LNCaP clone FGC (cell line): ENCODE measurements at places on chromosomes 2 and 18.

DNA sequence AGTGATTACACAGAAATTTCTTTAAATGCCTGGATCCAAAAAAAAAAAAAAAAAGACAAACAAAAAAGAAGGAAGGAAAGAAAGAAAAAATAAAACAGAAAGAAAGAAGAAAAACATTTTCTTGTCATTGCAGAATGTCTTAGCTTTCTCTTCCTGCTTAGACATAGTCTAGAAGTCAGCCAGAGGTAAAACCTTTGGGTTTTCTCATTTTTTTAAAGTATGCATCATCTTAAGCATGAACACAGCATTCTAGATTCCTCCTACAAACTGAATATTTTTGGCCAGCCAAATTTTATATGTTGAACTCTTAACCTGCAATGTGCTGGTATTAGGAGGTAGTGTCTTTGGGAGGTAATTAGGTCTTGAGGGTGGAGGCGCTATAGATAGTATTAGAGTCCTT is 243.9 kb downstream of the TRIB2 start:
- no peak for DNase-seq

DNA sequence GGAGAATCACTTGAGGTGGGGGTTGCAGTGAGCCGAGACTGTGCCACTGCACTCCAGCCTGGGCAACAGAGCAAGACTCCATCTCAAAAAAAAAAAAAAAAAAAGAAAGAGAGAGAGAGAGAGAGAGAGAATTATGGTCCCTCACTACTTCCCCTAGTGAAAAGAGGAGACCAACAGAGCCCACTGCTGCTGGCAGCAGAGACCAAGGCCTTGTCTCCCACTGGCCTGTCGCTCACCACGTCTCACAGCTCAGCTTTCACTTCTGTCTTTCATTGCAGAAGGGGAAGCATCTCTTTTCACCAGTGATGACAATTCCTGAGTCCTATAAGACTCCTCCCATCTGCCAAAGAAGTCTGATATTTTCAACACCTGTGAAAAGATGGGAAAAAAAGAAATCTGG is 81.3 kb downstream of the CLHC1 start:
- no peak for DNase-seq

DNA sequence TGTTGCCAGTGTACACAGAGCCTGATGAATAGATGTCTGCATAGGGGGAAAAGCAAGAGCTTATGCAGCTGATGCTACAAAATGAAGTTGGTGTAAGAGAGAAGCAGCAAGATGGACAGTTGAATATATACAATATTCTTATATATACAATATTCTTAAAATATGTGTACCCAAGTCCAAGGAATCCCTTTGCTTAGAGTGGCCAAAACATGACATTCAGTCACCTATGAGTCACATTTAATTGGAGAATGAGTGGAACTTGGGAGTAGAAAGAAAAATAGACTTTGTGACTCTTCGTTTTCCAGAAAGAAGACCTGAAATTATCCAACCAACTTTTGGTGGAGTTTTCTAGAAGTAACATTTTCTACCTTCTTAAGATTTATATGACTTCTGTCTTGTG is 81.8 kb downstream of the SCN9A start:
- DNase-seq, result no peak

- peak; percentile 25 for DNase-seq
Measured at GRCh38 chr2:186891185-186891621, 42.2 kb upstream of the ZSWIM2 start.

DNA sequence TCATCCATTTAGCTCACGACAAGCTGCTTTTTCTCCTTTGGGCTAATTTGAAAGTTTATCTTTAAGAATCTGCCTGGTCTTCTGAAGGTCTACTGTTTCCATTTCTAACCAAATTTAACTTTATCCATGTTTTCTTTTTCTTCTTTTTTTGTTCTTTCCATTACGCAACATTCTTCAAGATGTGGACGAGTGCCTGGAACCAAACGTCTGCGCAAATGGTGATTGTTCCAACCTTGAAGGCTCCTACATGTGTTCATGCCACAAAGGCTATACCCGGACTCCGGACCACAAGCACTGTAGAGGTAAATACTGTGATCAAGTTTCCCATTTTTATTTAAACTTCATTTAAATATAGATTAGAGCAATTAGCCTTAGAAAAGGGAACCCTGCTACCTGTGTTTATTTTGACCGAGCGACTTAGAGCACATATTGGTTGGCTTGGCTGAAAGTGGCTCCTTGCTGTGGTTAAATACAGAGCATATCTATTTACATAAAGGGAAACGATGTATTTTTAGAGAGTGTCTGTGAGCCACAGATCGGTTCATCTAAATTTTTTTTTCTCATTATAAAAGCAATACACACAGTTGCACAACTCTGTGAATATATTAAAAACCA is 183.4 kb upstream of the RASGRP3 start:
- DNase-seq, result no peak

GRCh38 chr2:8177566-8177965 is 504.3 kb upstream of the ID2 start:
- DNase-seq, result no peak

GRCh38 chr2:156739301-156739700 is 303.1 kb downstream of the GPD2 start:
- DNase-seq, result no peak

DNA sequence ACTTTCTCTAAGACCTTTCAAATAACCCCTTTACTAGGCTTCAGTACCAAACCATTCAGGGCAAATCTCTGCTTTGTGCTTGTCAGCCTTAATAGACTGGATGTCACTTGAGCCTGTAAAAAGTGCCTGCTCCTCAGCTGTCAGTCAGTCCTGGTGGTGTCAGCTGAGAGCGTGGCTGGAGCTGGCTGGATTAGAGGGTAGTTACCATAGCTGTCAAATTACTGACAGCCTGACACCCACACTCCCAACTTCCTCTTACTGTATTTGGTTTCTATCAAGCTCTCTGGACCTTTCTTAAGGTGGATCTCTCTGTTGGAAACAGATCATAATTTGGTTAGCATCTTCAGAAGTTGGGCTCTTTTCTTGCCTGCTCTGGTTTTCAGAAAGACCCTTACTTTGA is 371.4 kb upstream of the ATP5MC3 start:
- no peak for DNase-seq
